ENCODE measurements at places on chromosomes 2 and 18. TPM values are rescaled to one million over a fixed set of nuclear protein-coding genes. Genes with fewer than 3 reads are reported as not detected.

- no peak for DNase-seq
These were observed 14.8 kb downstream of the KLHL29 start for GRCh38 chr2:23399674-23400261.

- no peak for DNase-seq
These were observed 89.2 kb upstream of the ITGA4 start for GRCh38 chr2:181367906-181368435.

DNA sequence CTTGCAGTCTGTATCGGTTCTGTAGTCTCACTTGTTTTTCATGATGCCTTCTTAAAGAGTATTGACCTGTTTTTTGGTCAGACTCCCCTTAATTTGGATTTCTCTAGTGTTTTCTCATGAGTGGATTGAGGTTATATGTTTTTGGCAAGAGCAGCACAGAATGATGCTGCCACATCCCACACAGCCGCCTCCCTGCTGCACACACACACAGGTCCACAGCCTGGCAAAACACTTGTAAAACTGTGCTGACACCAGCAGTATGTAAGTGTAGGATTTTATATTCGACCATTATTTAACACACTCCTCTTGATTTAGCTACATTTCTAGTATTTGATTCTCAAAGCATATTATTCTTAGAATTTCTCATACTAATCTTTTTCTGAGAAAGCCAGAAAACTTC lies 68.1 kb downstream of the ITGB1BP1 start:
- no peak for DNase-seq

DNA sequence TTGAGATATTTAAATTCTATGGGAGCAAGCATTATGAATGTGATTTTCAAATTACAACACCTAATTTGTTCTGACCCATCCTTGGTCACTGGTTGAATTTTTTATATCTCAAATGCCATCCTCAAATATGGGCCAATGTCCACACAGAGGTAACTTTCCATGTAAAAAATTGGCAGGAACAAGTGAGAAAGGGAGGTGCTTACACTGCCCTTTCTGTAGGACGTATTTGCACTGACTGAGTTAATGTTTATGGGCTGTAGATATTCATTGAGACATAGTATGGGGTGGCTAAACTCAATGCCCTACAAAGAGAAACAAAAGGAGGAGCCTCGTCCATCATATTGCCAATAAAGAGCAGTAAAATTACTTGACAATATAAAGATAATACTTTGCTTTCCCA lies 259.3 kb downstream of the NRXN1 start:
- DNase-seq = no peak

DNA sequence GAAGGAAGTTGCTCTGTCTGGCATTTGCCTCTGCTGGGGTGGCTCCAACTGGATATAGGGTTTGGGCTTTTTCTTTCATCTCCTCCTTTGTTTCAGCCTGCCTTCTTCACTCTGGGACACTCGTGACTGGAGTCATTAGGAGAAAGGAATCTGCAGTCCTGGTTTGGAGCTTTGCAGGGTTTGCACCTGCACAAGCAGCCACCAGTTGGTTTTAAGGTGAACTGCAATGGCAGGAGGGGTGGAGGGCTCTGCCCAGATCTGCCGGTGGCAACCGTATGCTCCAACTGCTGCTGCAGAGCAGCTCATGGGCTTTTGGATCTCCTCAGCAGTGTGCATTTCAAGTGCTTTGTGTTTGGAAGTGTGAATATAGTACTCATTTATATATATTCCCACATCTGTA lies 131.3 kb upstream of the MGAT5 start:
- DNase-seq = no peak

Gene TTC21B
- total RNA-seq = 81.2 TPM

Gene ONECUT2
- 0.11 TPM for total RNA-seq

- DNase-seq = no peak
These were observed 20.0 kb upstream of the STAT4 start for GRCh38 chr2:191170773-191171172.

GRCh38 chr18:69261406-69261805 lies 139.3 kb upstream of the DOK6 start:
- no peak for DNase-seq

GRCh38 chr2:39246382-39246980 lies 2.7 kb upstream of the CDKL4 start:
- DNase-seq = no peak

DNA sequence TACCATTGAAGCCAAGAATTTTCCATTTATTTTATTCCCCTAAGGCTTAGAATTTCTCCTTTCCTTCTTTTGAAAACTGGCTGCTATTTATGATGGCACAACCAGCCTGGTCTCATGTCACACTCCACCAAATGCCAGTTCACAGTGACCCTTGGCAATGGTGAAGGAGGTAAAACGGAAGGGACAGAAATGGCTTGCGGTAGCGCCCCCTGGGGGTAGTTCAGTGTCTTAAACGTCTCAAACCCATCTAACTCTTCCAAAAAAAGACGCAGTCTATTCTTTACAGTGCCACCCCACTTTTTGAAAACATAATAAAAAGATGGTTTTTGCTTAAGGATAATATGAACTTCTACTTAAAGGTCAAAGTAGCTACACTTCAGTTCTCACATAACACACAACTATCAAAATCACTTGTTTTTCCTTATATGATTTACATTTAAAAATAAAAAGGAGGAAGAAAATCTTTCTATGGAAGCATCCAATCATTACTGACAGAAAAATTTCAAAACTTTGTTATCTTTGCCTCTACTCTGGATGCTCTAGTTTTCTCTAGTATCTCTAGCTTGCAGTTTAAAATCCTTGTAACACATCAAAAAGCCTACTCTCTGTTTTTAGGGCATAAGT lies 28.0 kb downstream of the PNO1 start:
- no peak for DNase-seq

Gene ATOH8
- total RNA-seq = 18.3 TPM

Gene HOXD9
- 2.9 TPM for total RNA-seq

GRCh38 chr2:203720915-203721672 lies 14.7 kb downstream of the CD28 start:
- DNase-seq = no peak

GRCh38 chr2:28547906-28548600 lies 52.2 kb downstream of the PLB1 start:
- DNase-seq = no peak

Gene CHN1
- 31.1 TPM for total RNA-seq

Gene VWA3B
- total RNA-seq = 0.48 TPM

Gene RAB6C
- total RNA-seq = 0.11 TPM

DNA sequence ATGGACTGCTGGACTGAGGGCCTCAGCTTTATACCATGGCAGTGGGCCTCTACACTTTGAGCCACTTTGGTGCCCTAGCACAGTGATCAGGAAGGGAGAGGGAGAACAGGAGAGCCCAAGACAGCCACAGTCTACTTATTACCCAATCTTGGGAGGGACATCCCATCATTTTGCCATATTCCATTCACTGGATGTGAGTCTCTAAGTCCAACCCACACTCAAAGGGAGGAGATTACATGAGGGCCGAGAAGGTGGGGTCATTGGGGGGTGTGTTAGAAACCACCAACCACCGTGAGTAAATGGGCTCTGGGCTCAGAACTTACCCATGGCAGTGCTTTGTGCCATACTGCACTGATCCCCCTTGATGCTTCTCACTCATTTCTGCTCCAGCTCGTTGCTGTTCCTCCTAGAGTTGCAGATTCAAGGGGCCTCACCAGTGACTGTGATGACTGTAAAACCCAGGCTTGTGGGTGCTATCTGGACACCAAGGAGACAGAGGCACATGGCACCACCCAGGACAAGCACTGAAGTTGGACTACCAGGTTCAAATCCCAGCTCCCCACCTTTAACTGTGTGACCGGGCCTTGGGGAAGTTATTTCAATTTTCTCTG lies 97.6 kb upstream of the RAB6C start:
- no peak for DNase-seq

GRCh38 chr2:109381327-109381820 lies 232.4 kb downstream of the SEPTIN10 start:
- no peak for DNase-seq

Gene RUFY4
- not detected for total RNA-seq
